ENCODE measurements at places on chromosomes 11 and 22.

GRCh38 chr22:32005453-32005852 is 37.6 kb upstream of the SLC5A1 start:
- DNase-seq = no peak

GRCh38 chr11:371051-371450 is 1.8 kb downstream of the B4GALNT4 start:
- no peak for DNase-seq

DNA sequence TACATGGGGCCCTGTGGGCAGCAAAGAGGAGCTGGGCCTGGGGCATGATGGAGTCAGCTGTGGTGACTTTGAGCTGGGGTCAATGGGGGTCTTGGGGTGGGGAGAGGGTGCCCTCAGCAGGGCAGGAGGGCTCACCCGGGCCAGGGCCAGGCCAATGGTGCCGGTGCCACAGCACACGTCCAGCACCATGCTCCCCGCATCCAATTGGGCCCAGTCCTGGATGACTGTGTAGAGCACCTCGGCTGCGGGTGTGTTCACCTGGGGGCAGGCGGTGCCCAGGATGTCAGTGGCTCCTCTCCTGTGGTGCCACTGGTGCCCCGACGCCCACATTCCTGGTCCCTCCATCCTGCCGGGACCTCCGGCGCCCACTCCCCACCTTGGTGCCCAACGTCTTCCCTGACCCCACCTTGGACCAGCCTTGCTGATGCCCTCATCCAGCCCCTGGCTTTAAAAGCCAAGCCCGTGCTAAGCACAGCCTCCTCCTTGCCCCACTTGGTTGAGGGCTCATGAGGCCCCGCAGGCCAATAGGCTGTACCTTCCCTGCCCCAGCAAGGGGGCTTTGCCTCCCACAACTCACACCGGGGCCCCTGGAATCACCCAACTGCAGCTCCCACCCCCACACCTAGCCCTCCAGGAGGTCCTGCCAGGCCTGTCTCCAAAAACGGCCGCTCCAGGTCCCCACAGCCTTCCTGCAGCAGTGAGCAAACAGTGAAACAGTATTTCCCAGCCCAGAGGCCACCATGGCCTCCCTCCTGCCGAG is 2.2 kb upstream of the RANBP1 start:
- DNase-seq = no peak

DNA sequence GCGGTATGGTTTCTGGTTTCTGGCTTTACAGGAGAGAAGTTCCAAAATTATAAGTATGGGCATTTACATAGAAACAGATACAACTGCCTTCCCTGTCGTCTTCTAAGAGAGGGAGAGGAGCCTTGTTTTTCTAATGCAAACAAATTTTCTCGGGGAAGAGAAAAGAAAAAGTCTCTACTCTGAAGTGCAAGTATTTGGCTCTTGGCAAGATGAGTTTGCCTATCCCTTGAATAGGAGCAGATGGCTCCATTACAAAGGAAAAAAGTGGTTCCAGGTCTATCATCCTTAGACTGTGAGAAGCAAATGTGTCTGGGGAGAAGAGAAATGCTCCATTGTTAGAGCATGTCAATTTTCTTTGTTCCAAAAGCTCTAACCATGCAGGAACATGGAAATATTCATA is 455.6 kb downstream of the BUD13 start:
- no peak for DNase-seq

GRCh38 chr11:26014456-26015115 is 317.3 kb upstream of the ANO3 start:
- no peak for DNase-seq

- no peak for DNase-seq
These were observed 72.4 kb upstream of the BIRC3 start for GRCh38 chr11:102244681-102245409.

DNA sequence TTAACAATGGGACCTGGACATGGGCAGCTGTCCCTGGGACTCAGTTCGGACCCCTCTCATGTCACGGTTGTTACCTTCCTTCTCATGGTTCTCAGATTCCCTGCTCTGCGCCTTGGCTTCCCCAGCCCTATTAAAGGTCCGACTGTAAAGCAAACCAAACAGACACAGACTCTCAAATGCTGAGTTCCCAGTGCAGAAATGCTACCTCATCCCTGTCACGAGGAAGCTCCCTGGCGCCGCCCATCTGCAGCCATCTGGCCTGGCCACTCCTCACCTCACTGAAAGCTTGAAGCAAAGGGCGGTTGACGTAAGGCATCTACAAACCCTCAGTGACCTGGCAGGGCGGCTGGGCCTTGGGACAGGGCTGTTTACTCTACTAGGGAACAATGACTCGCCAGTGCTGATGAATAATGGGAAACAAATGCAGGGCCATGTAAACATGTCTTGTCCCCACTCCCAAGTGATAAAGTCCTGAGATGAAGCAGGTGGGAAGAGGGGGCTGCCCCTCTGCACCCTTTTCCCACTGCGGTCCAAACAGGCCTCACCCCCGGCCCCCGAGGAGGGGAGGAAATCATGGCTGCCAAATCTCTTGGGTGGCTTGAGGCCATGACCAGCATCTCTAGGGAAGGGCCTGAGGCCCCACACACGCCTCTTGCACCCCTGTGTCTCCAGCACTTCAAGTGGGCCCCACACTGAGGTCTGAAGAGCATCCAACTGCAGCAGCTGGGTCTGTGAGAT is 49.3 kb downstream of the SCUBE1 start:
- DNase-seq = no peak
